ENCODE measurements at places on chromosomes 6 and 20.
A peak's percentile ranks its signal among the peaks of the same experiment; 100 is the strongest.

DNA sequence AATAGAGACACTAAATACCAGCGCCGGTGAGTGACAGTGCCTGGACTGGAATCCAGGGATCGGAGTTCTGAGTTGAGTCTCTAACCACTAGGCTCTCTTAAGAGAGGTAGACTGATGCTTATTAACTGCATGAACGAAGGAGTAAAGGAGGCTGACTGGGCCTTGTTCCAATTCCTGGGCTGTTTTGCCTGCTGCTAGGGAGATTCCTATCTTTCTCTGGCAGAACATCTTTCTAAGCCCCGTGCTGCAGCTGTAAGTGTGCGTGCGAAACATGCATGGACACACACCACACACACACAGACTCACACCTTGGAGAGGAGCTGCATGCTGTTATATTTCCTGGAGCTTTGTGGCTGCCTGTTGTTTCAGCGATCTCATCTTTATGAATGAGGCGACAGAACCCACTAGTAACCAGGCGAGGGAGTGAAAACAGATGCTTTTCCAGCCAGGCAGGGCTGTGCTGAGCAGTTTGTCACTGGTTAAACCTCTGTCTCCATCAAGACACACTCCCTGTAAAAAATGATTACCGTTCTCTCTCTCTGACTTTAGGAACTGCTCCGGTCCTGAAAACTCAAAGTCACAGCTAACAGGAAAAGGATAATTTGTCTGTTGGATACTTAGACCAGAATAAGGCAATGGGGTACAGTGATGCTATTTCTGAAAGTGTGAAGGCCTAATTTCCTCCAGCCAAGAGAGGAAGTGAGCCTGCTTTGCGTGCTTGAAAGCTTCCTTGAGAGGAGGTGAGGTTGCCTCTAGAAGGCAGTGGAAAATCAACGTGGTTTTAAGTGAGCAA is 157.4 kb upstream of the ZNF217 start:
- DNase-seq, result peak; percentile 46

- no peak for DNase-seq
Observed at GRCh38 chr6:2734488-2735166, 16.1 kb downstream of the MYLK4 start.

- DNase-seq, result no peak
Observed at GRCh38 chr6:80639181-80639629, 532.7 kb downstream of the BCKDHB start.

DNA sequence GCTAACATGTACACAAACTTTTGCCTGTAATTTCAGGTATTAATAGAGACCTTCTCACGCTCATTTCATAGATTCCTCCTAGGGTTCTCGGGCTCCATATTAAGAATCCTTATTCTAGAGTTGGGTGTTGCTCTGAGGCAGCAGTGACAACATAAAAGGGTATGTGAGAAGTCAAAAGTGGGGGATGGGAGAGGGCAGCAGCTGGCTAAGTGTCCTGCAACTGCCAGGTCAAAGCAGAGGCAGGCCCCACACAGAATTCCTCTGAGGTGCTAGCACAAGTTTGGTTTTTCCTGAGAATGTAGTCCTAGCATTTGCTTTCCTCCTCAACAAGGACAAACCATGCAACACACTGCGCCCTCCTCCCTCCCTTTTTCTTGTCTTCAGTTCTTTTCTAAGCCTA is 4.6 kb downstream of the NSFL1C start:
- DNase-seq, result no peak

DNA sequence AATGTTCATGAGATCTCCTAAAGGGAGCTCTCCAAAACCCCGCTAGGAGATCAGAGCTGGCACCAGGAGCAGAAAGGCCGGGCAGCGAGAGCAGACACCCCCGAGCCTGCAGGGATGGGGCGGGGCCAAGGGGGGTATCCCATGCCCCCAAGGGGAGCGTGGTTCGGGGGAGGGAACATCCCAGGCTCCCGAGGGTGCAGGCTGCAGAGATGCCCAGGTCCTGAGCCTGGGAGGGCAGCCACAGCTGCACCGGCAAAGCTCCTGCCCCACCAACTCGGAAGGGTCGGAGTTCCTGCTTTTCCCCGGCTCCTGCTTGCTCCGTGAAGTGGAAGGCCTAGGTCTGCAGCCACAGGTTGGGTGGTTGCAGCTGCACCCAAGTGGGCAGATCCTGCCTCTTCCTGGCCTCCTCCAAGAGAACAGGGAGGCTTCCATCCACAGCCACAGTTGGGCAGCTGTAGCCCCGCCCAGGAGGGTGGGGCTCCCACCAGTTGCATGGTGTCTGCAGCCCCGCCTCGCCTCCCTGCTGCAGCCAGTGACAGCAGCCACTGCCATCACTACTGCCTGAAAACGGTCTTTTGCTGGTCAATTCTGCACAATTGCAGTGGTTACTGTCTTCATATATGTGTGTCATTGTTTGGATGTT is 13.4 kb upstream of the GMNN start:
- no peak for DNase-seq

DNA sequence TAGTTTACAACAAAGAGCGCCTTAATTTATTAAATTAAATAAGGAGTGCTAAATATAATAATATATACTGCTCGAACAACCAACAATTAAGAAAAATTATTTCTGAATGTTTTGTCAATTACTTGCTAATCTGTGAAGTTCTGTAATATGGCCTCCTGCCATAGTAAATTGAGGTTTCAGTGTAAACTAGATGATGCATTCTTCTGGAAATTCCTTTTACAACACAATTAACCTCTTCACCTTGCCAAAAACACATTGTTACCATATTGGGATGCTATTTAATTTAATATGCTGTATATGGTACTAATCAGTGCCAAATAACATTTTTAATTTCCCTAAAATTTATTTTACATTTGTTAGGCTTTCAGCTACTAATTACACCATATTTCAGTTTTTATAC is 808.4 kb upstream of the CITED2 start:
- DNase-seq, result no peak

- DNase-seq, result no peak
Observed at GRCh38 chr6:7184502-7184901, 76.7 kb downstream of the RREB1 start.

GRCh38 chr6:122063076-122063475 is 336.4 kb upstream of the HSF2 start:
- DNase-seq, result no peak

DNA sequence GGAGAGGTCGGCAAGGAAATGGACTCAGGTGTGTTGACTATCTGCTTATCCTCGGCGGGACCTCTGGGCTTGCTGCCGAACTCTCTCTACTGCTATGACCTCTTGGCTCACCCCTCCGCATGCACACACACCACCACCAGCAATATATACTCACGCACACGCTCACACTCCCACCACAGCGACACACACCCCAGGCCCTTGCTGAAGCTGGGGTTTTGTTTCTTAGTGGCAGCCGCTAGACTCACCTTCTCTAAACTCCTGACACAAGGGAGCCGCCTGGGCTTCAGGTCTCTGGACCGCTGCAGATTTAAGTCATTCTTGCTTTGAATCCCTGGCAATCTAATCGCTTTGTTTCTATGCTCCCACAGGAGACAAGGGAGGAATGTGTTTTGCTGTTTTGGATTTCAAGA is 59.4 kb upstream of the BACH2 start:
- DNase-seq, result no peak

GRCh38 chr6:25404693-25405169 is 125.6 kb downstream of the CARMIL1 start:
- DNase-seq, result no peak

- DNase-seq, result no peak
Observed at GRCh38 chr20:33532753-33533459, 43.0 kb downstream of the CBFA2T2 start.

All from DMS79 (cell line).